LHCN-M2 (cell line): ENCODE measurements at places on chromosomes 5 and 9. TPM values are rescaled to one million over a fixed set of nuclear protein-coding genes. Genes with fewer than 3 reads are reported as not detected.

Gene CNTNAP3
- total RNA-seq, result 0.69 and 0.71 TPM in 2 replicates

Gene CHSY3
- 7.6 and 9.9 TPM in 2 replicates for total RNA-seq

Gene ZNF782
- total RNA-seq, result 4.2 and 4.4 TPM in 2 replicates

Gene KCNIP1
- total RNA-seq, result not detected in 2 replicates

Gene FGF18
- 0.06 TPM in 1 of 2 replicates, not detected in the other for total RNA-seq

Gene JAKMIP2
- total RNA-seq, result 0.06 and 0.52 TPM in 2 replicates

Gene HNRNPK
- 641 and 719 TPM in 2 replicates for total RNA-seq

Gene OGN
- total RNA-seq, result not detected in 2 replicates

Gene TAF9
- total RNA-seq, result 75.7 and 84.4 TPM in 2 replicates

Gene FIBCD1
- total RNA-seq, result 0.51 and 1.7 TPM in 2 replicates

Gene NEURL1B
- total RNA-seq, result 12.3 and 14.6 TPM in 2 replicates

DNA sequence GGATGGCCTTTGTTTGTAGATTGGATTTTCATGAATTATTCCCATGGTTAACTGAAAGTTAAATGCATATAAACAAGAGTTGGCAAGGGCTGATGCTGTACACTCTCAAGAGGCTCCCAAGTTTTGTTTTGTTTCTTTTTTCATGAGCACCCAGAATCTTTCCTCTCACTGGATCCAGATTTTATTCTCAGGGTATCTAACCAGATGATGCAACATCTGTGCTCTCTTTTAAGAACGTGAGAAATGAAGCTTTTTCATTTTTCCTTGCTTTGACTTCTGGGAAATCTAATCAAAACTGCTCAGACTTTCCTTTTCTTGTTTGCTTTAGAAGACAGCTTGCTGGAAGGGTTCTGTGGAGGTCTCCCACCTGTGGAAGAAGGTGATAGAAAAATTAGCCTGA, 142.7 kb upstream of the SLC12A2 start:
- DNase-seq, result no peak

GRCh38 chr5:68652534-68652965, 437.0 kb downstream of the PIK3R1 start:
- DNase-seq, result peak; percentile 66

GRCh38 chr5:69103521-69103920, 9.7 kb downstream of the SLC30A5 start:
- no peak for DNase-seq

DNA sequence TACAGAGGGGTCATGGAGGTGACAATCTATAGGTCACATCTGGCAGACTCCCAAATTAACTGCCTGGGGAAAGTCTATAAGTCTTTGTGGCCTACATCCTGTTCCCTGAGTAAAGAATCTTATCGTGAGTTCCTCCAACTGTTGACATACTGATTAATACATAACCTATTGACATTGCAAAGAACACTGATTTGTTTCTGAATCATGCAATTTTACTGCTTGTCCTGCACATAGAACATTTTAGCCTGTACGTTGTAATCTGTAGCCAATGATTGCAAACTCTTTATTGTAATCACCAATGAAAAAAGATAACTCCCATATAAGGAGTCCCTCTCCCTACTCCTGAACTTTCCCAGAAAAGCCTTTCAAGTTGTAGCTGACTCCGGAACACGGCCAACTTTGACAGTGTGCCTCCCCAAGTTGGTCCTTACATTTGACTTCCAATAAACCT, 18.8 kb upstream of the OR2K2 start:
- DNase-seq, result peak; percentile 7

DNA sequence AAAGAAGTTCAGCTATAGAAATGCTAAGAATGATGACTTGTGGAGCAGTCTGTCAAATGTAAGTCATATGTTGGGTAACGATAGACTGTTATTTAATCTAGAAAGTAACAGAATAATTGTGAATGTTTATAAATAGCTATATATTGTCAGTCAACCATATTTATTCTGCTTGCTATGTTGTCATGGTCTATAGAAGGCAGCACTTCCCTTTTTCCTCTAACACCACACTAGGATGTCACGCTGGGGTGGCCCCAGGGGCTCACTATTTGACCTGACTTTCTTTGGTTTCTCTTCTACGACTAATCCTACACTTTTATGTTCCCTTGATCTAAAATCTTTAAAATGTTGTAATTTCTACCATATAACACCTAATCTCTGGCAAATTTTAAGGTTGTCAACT, 20.5 kb downstream of the ERAP2 start:
- DNase-seq, result no peak

GRCh38 chr9:96169484-96169883, 132.5 kb downstream of the HSD17B3 start:
- DNase-seq, result peak; percentile 13

- no peak for DNase-seq
Measured at GRCh38 chr5:109668668-109669422, 20.9 kb upstream of the MAN2A1 start.

GRCh38 chr5:124438903-124439281, 307.5 kb downstream of the ZNF608 start:
- no peak for DNase-seq

- DNase-seq, result no peak
Measured at GRCh38 chr9:87010626-87011025, 63.3 kb upstream of the GAS1 start.

GRCh38 chr5:172385707-172386106, 68.6 kb downstream of the SH3PXD2B start:
- DNase-seq, result no peak

DNA sequence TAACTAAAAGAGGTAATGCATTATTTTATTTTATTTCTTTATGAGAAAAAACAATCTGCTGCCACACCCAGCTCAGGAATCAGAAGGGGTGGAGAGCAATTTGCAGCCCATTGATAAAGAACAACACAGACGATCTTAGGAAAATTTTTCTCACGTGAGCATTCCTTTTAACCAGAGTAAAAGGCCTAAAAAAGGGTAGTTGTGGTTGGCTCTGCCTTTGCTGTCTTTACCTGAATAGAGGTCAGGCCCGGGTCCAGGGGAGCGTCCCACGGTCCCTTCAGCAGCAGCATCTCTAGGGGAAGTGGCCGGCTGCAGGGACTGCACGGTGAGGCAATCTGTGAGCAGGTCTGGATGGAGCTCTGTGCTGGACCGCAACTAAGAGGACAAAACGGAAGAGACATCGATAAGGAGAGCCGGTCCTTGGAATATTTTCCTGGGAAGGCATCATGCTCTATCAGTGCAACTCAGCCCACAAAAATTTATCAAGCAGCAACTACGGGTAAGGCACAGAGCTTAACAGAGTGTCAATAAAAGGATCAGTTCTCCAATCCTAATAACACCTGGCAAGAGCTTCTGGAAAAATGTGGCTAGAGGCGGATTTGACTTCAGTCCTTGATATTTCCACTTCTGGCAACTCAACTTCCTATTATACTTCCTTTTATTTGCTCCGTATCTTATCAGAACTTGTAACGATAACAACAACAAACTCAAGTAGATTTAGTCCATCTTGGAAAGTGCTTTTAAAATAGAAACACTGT, 372.8 kb upstream of the RFX3 start:
- no peak for DNase-seq

DNA sequence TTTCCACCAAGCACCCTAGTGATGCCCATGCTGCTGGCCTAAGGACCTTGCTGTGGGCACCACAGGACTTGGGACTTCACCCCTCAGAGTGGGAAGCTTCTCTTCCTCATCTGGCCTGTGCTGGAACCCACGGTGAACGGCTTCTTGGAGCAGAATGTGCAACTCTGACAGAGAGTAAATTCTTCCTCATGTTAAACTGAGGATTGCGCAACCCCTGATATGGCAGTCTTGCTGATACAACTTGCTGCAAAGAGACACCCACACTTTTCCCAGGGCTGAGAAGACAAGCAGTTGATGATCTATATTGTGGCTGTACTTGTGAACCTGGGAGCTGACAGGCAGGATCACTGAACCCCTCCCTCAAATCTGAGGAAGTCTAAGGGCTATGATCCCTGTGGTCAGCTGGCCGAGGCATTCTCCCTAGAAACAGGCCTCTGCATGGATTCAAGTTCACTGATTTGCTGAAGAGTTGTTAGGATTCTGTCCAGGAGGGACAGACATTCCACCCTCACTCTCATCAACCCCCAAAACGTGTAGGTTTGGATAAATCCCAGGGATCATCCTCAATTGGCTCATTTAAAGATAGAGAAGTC, 307.2 kb downstream of the MTRR start:
- no peak for DNase-seq

DNA sequence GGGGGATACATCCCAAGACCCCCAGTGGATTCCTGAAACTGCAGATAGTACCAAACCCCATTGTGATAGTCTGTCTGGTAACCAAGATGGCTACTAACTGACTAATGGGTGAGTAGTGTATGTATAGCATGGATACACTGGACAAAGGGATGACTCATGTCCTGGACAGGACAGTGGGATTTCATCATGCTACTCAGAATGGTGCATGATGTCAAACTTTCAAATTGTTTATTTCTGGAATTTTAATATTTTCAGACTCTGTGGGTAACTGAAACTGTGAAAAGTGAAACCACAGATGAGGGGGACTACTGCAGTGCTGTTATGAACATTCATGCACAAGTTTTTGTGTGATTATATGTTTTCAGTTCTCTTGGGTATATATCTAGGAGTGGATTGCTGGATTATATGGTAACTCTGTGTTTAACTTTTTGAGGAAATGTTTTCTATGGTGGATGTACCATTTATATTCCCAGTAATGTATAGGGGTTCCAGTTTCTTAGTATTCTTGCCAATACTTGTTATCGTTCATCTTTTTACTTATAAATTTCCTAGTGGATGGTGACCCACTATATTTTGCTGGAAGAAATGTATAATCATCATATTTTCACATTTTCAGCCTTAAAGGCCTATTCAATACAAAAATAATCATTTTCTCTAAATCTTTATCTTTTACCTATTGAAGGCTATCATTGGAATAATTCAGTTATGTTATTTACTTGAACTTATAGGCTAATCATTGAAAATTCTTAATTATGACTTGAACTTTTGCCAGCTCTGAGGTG, 140.9 kb downstream of the NR3C1 start:
- peak; percentile 93 for DNase-seq

GRCh38 chr9:105662184-105663104, at the start of gene TAL2:
Gene TAL2, plus strand, starts transcription at chr9:105662457. Its CDS starts 40 bp downstream, at chr9:105662497.
- DNase-seq, result no peak

DNA sequence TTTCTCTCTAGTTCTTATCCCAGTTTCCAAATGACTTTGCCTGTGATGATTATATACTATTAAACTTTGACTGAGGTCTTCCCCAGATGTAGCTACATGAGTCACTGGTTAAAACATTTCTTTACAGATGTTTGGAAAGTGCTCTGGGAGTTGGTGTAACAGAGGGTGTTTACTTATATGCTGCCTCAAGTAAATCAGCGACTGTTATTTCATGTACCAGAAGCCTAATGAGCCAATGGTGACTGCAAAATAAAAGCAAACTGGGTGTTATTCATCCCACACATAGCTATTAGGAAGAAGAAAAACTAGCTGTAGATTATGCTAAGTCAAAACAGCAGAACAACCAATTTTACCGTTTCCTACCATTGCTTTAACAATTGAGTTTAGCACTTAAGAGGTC, 929.7 kb upstream of the SEMA6A start:
- DNase-seq, result no peak

- peak; percentile 62 for DNase-seq
Measured at GRCh38 chr5:9156282-9156681, 389.6 kb downstream of the SEMA5A start.

GRCh38 chr9:33291031-33291397, 698 bp downstream of the NFX1 start:
- DNase-seq, result no peak

DNA sequence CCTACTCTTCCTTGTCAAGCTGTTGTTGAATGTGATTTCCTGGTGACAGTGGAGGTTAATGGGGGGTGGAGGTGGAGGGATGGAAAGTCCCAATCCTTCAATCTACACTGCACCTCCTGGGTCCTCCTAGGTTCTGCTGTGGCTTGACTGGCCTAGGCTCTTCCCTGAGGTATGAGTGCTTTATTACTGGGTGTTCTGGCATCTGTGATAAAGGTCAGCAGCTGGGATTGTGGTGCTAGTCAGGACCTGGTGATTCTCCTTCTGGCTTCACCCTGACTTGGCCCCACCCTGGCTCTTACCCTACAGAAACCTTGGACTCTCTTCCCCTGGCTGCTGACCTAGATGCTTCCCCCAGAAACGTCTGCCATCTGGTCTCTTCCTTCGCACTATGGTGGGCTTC, 194.3 kb downstream of the ARHGEF28 start:
- peak; percentile 31 for DNase-seq

DNA sequence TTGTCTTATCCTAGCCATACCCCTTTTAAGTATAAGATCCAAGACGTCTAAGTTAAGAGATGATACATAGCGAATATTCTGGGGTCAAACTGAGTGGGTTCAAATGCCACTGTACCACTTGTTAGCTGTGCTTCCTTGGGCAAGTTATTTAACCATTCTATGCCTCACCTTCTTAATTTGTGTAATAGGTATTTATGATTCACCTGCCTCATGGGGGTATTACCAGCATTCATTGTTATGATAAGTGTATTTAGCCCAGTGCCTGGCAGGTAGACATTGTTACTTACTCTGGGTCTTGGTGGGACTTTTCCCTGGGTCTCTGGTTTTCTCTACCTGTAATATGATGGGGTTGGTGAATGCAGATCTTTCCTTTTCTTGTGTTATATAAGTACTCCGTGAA, 3.8 kb downstream of the LARP1 start:
- no peak for DNase-seq

DNA sequence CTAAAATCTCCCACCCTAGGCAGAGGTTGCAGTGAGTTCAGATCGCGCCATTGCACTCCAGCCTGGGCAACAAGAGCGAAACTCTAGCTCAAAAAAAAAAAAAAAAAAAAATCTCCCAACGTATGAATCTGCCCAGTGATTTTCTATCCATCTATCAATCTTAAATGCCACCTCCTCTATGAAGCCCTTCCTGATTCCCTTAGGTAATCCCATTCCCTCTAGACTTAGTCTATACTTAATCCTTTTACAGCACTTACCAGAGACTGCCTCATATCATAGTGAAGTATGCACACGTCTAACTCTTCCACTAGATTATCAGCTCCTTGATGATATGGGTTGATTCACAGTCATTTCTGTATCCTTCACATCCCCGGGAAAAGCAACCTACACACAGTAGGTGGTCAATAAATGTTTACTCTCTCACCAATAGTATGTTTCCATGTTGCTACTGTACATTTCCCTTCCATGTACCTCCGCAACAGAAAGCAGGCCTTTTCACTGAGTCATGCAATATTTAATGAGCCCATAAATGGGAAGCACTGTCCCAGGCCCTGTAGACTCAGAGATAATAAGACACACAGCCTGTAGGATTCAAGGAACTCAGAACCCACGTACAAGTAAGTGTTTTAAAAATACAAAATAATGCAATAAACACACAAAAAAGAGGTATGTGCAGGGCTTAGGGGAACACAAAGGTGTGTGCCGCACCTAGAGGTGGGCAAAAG, 1.2 kb downstream of the DROSHA start:
- no peak for DNase-seq

DNA sequence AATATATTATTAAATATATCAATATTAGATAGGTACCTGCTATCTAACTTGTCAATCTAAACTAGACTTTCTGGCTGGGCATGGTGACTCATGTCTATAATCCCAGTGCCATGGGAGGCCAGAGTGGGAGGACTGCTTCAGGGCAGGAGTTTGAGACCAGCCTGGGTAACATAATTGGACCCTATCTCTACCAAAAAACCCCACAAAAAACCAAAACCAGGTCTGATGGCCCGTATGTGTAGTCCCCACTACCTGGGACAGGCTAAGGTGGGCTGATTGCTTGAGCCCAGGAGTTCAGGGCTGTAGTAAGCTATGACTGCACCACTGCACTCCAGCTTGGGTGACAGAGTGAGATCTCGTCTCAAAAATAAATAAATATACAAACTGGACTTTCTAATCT, 55.0 kb downstream of the PJA2 start:
- DNase-seq, result no peak
